ENCODE measurements at places on chromosomes 3 and 15.

DNA sequence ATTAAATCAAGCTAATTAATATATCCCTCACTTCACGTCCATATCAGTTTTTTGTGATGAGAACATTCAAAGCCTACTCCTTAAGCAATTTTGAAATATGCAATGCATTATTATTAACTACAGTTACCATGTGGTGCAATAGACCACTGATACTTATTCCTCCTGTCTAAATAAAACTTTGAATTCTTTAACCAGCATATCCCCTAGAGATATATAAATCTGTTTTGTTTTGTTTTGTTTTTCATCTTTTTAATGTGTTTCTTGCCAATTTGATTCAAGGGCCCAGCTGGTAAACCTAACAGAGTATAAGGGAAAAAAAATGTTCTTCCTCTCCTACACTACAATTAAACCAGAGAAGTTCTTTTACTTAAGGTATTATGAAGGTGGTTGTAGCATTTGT, 524.2 kb downstream of the NAALADL2 start:
- DNase-seq = no peak

DNA sequence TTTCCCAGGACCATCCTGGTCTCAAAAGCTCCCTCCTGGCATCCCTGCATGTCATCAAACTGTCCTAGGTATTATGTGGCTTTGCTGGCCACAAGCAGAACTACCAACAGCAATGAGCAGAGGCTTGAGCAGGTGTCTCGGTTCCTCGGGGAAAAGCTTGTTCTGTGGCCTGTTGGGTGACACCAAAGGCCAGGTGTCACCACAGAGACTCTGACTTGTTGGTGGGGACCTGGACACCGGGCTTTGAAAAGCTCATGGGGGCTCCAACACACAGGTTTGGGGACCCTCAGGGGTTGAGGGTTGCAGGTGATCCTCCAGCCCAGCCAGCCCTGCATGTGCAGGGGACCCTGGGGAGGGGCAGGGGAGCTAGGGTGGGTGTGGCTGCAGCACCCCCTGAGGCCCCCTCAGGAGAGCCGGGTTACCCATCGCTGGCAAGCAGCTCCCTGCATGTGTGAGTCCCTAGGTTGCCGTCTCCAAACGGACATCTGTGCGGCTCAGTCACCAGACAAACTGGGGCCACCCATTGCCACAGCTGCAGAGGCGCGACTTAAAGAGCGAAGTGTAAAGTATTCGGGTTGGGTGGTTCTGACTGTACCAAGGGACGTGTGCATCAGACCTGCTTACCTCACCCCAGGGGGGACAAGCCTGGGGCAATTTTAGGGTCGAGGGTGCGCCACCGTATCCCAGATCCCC, 140.1 kb downstream of the CHSY1 start:
- DNase-seq = no peak

DNA sequence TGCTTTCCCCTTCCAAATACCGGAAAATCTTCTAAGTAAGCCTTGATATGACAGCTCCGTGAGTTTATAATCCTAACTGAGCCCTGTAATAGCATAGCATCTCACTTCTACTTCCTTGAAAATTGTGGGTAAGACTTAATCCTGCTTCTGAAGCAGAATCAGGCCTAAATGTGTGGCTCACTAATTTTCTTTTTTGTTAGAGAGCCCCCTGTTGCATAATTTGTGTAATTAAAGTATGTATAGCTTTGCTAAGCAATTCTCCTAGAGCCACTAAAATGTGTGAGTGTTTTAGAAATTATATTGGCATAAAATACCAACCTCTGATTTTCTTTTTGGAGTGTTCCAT, 304.4 kb downstream of the FGF12 start:
- DNase-seq = no peak

- DNase-seq = peak; percentile 8
These were observed 34.8 kb upstream of the CD47 start for GRCh38 chr3:108125550-108126071.

DNA sequence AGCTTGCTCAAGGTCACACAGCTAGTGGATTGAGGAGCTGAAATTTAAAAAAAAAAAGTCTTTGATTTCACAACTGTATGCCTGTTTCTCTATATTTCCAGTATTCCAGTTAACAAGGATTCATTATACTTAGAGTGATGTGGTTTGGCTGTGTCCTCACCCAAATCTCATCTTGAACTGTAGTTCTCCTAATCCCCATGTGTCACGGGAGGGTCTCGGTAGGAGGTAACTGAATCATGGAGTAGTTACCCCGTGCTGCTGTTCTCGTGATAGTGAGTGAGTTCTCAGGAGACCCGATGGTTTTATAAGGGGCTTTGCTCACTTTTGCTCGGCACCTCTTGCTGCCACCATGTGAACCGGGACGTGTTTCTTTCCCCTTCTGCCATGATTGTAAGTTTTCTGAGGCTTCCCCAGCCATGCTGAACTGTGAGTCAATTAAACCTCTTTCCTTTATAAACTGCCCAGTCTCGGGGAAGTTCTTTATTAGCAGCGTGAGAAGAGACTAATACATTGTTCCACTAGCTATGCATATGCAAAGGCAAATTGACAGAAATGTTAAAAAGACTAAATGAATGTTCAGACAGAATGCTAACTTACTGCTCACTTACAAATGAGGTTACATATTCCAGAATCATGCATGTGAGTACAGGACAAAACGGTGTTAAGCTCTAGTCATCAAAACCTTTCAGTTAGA, 1101.9 kb downstream of the ROBO1 start:
- no peak for DNase-seq

- no peak for DNase-seq
These were observed 976 bp downstream of the ABHD17C start for GRCh38 chr15:80695911-80696661.

DNA sequence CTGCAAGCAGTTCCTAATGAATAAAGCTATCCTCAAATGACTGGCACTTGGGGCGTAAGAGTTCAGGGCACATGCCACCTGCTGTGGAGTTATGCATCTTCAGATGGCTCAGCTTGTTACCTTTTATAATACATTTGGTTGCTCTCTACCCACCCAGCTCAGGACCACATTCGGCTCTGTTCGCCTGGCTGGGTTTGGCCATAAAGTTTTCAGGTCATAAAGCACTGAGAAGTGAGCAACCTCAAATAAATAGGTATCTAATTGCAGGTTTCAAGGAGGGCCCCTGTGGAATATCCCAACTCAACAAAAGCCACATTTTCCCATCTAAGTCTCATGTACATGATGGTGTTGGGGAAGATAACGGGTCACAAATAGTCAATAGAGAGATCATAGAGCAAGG, 727.3 kb downstream of the GRM7 start:
- no peak for DNase-seq

DNA sequence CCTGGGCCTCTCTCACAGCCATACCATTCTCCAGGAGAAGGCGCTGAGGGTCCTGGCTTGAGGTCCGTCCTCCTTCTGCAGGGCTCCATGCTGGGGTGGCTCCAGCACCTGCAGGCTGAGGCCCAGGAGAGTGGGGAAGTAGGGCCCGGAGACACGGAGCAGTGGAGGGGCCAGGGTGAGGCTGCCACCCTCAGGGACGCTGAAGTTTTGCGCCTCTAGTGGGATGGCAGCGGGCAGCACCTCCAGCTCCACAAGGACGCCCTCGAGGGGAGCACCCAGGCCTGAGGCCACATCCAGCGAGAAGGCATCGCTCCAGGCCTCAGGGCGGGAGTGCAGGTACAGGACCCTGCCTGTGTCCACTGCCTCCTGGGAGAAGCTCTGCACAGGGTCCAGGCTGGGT, 27.5 kb downstream of the CSPG4 start:
- DNase-seq = no peak

DNA sequence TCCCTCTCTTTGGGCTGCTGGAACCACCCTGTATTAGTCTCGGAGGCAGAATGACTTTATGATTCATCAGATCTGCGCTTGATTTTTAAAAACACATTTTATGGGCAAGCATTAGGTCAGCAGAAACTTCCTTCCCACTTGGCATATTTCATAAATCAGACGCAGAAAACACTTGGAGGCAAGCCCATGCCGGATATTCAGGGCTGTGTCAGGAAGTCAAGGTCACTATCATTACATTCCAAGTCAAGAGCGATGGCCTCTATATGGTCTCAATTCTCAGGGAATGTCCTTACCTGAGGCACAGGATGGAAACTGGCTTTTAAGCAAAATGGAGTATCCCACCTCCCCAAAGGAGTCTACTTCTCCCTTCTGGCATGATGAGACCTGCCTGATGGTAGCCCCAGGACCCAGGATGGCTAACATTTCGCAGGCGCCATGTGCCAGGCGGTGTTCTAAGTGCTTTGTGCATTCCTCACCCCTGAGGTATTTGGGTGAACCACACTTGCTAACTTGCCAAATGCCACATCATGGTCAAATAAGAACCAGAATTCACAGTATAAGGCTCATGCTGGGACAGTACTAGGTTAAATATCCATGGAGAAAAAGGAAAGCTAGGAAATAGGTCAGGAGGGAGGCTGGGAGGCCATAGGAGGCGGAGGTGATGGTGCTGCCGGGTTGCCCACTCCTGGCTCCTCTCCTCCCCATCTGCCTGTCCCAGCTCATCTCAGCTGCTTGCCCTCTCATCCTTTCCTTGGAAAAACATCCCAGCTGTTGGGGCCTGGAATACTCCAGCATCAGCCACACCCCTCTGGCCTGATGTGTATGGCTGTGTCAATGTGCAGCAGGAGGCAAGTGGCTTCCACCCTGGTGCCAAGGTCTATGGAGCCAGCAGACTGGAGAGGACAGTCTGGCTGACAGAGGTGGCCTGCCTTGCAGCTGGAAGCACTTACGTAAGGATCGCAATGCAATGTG, 18.8 kb downstream of the BCL2L10 start:
- no peak for DNase-seq

GRCh38 chr3:153244961-153245360, 82.9 kb downstream of the RAP2B start:
- no peak for DNase-seq

- no peak for DNase-seq
These were observed 43.9 kb downstream of the TJP1 start for GRCh38 chr15:29778382-29778781.

DNA sequence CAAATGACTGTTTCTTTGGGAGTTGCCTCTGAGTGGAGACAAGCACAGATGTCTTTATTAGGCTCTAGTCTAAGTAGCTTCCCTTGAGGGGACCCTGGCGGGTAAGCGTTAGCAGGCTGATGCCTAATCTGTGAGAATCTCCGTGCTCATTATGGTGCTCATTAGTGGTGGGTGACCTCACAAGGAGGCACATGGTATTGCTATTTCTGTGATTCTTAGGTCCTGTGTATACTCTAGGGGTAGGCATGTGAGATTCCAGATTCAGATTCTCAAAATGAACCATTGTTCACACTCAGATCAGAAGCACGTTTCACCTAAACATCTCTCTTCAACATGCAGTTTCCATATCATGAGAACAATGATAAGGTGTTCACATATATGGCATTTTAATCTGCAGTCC, 809.7 kb downstream of the NR2F2 start:
- no peak for DNase-seq

- DNase-seq = no peak
These were observed 107.5 kb upstream of the NSMCE3 start for GRCh38 chr15:29377161-29377560.

GRCh38 chr15:80946576-80946975, 43.0 kb downstream of the MESD start:
- DNase-seq = no peak

- no peak for DNase-seq
These were observed 254.7 kb downstream of the PLOD2 start for GRCh38 chr3:145906301-145906700.

GRCh38 chr3:113013593-113013992, 22.8 kb downstream of the GTPBP8 start:
- no peak for DNase-seq

GRCh38 chr15:49521802-49522201, 98.8 kb downstream of the FGF7 start:
- no peak for DNase-seq

DNA sequence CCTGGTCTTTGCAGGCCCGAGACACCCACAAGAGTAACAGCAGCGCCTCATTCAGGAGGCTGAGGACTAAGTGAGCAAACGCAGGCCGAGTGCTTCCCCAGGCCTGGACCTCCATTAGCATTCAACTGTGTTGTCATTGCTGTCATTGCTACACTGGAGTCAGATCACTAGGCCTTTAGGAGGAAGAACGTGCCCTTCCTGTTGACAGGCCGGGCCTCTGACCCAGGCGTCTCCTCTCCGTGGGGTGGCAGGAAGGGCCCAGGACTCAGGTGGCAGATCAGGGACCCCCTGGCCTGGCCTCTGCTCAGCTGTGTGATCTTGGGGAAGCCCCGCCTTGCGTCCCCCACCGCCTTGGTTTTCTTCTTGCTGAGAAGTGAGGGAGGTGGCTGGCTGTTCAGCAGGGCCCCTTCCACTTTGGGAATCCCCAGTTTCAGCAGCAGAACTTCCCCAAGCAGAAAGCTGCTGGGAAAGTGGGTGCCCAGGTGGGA, 19.1 kb downstream of the ZDHHC19 start:
- DNase-seq = no peak

GRCh38 chr3:157312376-157312745, 124.3 kb upstream of the PTX3 start:
- DNase-seq = no peak

DNA sequence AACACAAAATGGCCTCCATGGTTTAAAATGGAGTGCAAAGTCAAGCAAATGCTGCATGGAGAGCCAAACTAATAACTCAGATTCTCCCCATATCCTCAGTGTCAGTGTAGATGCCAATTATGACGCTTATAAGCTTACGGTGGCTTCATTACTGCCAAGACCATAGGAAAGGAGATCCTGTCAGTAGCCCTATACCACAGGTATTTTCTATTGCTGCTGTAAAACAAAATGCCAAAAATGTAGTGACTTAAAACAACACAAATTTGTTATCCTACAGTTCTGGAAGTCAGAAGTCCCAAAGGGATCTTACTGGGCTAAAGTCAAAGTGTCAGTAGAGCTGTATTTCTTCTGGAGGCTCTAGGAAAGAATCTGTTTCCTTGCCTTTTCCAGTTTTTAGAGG, 149.8 kb upstream of the GBE1 start:
- no peak for DNase-seq

GRCh38 chr3:129087138-129087702, 26.6 kb downstream of the GP9 start:
- no peak for DNase-seq

DNA sequence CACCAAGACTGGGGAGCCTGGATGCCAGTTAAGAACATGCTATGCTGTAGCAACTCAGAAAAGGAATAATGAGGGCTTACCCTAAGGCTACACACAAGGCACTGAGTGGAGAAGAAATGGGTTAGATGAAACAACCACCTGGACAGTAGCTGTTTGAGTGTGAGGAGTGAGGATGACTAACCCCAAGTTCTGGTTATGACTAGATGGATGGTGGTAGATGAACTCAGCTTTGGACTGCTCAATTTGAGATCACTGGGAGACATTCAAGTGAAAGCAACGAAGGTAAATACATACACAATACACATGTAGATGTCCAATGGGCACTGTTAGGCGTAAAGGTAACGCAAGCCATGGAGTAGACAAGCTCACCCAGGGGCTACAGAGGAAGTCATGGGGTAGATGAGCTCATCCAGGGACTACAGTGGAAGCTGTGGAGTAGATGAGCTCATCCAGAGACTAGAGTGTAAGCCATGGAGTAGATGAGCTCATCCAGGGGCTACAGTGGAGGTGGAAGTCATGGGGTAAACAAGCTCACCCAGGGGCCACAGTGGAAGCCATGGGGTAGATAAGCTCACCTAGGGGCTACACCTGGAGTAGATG, 98.3 kb downstream of the ANO10 start:
- DNase-seq = no peak

GRCh38 chr3:71033681-71034220, 549.8 kb downstream of the FOXP1 start:
- DNase-seq = no peak
